ENCODE measurements at places on chromosomes 13 and 19.

DNA sequence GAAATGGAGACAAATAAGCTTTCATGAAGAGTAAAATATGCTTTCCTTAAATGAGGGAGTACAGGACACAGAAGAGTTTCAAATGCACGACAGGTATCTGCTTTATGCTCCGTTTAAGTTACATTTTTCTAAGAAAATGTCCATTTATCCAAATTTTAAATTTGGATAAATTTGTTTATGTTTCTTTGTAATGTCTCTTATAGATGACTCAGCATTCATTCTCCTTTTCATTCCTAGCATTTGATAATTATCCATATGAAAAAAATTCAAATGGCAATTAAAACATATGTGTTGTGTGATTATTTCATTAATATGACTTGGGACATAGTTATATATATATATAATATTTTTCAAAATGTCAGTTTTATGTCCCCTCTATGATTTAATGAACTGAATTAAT lies 1449.3 kb downstream of the SLITRK1 start:
- no peak for DNase-seq

DNA sequence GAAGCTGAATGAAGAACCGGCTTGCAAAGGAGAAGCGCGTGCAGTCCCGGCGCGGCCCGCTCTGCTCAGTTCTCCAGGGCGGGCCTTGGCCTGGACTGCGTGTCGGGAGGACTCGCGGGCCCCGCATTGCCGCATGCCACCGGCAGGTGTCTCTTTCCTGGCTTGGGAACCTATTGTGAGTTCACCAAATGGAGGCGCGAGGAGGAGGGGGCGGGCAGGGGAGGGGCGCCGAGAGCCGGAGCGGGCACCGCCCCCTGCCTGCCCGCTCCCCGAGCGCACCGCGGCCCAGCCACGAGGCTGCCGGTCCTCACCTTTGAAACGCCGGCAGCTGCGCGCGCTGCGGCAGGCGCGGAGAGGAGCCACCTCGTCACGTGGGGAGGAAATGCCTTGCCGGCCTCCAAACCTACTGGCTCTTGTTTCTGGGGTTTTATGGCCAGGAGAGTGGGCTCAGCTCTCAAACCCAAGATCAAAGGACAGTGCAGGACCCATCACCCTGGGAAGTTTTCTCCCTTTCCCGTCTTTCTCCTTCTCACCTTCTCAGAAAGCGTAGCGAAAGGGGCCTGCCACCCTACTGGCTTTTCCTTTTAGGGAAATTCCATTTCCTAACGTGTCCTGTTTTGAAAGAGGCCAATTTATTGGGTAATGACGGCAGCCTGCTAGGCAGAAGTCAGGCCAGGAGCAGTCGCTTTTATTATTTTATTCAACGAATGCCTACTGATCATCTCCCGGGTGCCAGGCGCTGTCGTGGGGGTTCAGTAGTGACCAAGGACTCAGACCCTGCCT lies 13.8 kb upstream of the UBE2L5 start:
- peak; percentile 82 for DNase-seq

GRCh38 chr13:75764926-75765310 lies 128.8 kb downstream of the LMO7 start:
- DNase-seq: no peak

GRCh38 chr13:101258071-101258470 lies 158.2 kb downstream of the NALCN start:
- DNase-seq: peak; percentile 91

DNA sequence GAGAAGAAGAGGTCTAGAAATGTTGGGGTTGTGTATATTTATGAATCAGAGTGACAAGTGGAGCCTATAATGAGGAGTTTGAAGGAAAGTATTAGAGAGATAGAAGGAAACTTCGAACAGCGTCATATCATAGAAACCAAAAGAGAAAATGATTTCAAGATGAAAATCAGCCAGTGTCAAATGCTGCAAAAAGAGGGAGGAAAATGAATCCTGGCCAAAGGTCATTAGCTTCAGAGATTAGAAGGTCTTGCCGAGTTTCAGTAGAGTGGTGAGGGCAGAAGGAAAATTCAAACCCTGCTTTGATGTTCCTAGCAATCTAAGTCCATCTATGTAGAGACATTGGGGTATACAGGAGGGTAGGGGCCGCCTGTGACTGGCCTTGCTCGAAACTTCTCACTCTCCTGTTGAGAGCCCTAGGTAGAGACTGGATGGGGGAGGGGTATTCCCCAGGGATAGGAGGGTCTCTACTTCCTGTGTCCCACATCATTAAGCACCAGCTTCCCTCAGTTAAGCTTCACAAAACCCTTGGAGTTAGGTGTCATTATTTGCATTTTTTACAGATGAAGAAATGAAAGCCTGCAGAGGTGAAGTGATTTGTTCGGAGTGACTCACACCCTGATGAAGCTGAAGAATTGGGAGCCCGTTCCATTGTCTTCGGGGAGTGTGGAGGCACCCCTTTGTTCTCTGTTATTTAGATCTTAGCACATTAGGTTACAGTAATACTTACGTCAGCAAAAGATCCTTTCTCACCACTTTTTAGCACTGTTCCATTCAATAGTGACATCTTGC lies 62.8 kb downstream of the FGF9 start:
- no peak for DNase-seq

DNA sequence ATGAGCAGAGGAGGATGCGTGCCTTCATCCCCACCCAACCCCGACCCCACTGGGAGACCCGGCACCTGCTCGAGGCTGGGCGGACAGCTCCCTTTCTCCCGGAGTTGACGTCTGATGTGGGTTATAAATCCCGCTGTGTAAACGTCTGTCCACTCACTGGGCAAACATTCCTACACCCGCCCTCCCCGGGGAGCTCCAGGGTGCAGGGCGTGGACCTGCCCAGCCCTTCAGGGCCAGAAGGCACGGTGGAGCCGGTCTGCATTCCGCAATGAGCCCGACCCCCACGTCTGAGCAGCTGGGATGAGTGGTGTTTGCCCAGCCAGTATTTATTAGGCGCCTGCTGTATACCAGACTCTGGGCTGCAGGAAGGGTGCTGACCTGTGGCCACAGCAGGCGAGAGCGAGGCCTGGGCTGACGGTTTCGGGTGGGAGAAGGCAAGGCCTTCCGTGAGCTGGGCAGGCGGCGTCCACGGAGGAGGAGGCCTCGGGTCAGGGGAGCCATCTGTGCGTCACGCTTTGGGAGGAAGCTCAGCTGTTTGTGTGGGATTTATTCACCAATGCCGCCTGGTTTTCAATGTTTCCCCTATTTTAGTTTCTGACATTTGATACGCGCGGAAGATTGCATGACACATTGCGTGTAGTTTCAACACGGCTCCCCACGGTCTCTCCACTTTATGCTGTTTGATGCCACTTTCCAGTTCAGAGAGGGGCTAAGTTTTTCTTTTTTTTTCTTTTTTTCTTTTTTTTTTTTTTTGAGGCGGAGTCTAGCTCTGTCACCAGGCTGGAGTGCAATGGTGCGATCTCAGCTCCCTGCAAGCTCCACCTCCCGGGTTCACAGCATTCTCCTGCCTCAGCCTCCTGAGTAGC lies 2.0 kb downstream of the MISP start:
- DNase-seq: peak; percentile 86

DNA sequence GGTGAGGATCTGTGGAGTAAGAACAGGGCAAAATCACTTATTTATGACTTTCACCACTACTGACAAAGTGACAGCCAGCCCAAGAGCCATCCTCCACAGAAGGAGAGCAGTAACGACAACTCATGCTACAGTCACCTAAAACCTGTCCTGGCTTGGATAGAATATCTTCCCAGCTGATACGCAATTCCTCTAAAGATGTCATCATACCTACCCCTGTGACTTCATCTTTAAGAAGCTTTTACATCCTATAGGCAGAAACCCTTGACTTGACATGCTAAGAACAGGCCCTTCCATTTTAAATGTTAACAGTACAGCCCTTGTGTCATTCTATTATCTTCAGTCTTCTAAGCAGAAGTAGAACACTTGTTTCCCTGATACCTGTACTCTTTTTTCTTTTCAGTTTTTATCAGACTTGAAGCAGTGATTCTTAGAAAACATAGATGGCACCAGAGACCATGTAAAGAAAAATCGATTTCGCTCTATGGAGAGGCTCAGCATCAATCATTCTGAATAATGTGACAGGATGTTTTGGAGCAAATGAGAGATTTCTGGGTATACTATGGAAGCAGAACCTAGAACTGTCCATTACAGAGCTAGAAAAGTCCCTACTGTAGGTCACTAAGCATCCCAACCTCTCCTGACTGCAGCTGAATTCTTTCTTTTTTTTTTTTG lies 20.1 kb downstream of the STOML3 start:
- no peak for DNase-seq

GRCh38 chr19:50292216-50292827 lies 36.9 kb downstream of the KCNC3 start:
- no peak for DNase-seq

DNA sequence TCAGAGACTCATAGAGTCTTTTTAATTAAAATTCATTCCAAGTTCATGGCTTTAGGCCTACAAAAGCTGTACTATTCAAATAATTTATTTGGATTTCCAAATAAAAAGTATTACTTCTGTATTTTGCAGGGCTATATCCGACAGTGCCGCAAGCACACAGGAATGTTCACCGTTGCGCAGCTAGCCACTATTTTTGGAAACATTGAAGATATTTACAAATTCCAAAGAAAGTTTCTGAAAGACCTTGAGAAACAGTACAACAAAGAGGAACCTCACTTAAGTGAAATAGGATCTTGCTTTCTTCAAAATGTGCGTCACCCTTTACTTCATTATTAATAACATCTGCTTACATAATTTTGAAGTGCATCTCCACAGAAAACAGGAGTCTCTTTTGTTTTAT lies 20.5 kb upstream of the C1QTNF9 start:
- peak; percentile 29 for DNase-seq

GRCh38 chr19:14113762-14114414 lies 3.7 kb downstream of the PRKACA start:
- DNase-seq: no peak

DNA sequence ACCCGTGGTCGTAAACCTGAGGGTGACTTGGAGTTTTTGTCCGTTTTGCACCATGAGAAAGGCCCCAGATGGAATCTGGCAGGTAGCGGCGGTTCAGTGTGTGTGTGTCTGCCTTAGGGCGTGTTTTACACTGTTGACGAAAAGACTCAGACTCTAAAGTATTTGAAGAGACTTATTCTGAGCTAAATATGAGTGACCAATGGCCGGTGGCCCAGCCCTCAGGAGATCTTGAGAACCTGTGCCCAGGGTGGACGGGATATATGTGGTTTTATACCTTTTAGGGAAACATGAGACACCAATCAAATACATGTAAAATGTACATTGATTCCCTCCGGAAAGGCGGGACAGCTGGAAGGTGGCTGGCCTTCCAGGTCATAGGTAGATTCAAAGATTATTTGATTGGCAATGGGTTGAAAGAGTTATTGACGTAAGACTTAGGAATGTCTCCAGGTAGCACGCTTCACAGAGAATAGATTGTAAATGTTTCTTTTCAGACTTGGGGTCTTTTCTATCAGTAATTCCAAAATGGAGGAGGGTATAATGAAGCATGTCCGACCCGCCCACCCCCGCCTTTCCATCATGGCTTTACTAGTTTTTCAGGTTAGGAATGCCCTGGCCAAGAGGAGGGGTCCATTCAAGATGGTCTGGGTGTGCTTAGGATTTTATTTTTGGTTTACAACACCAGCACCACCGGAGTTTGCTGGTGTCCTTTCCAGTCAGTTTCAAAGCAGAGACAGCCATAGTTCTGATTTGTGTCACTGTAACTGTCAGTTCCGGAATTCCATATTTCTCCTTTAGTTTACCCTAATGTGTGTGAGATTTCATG lies 1.0 kb upstream of the ZNF529 start:
- DNase-seq: peak; percentile 56

DNA sequence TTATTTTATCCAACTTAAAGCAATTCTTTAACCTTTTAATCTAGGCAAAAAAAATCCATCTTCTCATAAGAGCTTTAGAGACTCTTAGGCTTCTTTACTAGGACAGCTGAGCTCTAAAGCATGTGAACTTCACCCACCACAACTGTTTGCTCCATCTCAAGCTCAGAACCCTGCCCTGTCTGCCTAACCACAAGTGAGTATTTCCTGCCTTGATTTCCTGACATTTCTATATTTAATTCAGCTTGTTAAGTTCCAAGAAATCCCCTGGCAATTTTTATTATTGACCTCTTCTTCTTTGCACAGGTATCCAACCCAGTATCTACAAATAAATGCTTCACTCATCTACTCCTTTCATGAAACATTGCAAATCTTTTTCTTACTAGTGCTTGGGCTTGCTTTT lies 21.1 kb upstream of the CEACAM21 start:
- no peak for DNase-seq

DNA sequence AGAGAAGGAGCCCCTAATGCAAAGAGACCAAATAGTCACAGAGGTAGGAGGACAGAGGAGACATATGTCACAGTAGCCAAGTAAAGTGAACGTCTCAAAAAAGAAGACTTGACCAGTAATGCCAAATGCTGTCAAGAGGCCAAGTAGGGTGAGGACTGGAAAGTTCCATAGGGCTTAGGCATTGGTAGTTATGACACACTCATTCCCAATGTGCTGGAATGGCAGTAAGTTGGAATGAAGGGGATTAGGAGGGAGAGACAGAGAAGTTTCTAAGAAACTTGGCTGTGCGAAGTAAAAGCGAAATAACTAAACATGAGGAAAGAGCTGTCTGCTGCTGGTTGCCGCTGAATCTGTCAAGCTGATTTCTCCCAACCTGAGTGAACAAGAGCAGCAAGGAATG lies 14.9 kb upstream of the FRY start:
- no peak for DNase-seq

DNA sequence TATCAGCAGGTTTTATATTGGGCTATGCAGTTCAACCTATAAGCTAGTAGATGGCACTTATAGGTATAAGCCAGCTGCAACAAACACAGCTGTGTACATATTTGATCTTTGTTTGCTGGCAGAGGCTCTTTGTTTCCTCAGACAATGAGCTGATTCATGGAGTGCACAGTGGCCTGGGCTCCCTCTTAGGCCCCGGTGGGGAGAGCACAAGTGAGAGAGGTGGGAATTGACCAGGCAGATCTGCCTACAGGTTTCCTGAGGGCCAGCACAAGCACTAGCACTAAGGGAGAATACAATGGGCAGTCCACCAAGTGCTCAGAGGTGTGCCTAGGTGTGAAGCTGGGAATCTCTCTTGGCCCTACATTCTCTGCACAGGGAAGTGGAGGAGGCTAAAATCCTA lies 1390.7 kb downstream of the SLITRK5 start:
- no peak for DNase-seq

DNA sequence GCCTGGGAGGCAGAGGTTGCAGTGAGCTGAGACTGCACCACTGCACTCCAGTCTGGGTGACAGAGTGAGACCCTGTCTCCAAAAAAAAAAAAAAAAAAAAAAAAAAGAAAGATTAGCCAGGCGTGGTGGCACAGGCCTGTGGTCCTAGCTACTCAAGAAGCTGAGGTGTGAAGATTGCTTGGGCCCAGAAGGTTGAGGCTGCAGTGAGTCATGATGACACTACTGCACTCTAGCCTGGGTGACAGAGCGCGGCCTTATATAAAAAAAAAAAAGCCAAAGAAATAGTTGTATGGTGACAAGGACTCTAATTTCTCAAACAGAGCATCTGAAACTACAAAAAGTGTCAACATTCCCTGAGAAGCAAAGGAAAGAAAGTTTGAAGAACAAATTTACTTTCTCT lies 3.4 kb downstream of the PBX4 start:
- peak; percentile 40 for DNase-seq

- DNase-seq: no peak
Measured at GRCh38 chr13:73984201-73984600, 150.0 kb downstream of the KLF12 start.

All from foreskin fibroblast (primary cell).